Muscle of leg (tissue), 16 donors: ENCODE measurements at places on chromosomes 4 and X.

DNA sequence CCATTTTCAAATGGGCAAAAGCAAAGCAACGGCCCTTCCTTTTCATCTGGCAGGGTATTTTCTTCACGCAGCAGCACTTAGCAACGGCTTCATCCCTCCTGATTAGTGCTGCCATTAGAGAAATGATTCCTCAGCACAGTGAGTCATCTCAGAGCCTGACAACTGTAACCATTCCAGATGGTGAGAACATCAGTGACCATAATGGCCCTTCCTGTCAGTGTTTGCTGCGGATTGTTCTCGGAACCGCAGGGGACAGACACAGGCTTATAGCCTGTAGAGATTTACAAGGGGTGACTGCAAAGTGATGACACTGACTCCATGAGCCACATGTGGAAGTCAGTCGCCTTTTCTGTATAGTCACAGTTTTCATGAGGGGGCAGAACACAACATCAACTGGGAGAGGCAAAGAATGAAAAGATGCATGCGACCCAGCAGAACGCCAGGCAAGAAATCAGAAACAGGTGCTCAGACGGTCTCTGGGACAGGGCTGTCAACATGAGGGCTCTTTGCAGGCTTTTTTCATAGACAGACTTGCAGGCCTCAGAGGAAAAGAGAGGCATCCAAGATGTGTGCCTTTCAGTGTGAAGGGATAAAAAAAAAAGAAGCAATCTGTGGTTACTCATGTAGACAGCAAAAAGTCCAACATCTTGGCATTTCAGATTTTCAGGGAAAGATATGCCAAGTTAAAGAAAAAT, 69.9 kb upstream of the FBXW7 start:
- DNase-seq, result peak; percentile 80

DNA sequence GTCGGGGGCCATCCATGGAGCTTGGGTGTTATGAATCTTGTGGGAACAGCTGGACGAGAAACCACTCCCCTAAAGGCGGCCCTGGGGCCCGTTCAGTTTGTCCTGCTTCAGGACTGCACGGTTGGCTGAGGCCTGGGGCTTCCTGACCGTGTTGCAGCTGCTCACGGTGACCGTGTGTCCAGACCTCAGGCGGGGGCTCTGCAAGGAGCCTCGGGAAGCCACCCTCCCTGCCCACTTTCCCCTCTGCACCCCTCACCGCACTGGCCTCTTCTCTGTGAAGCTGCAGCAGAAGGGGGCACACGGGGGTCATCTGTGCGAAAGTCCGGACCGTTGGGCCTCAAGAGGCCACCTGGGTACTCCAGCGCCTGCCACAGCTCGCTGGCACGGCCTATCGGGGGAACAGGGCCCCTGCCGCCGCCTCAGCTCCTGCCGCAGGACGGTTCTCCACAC, 29.4 kb downstream of the UVSSA start:
- DNase-seq, result no peak

- DNase-seq, result peak; percentile 66
Observed at GRCh38 chr4:121900132-121900983, 30.1 kb upstream of the BBS7 start.

DNA sequence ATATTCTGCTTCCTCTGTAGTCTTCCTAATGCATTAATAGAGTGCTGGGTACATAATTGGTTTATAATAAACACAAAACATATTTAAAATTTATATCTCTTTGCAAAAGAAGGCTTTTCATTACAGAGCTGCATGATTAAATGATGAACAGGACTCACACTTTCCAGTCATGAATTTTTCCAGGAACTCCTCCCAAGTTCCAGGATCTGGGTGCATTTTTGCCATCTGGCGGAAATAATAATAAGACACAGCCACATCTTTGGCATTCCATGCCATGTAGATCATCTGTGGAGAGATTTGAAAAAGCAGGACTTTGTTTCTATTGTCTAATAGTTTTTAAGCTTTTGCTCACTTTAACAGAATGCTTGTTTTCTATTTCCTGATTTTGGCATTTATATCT, 40.2 kb upstream of the SULT1B1 start:
- DNase-seq, result peak; percentile 28

GRCh38 chr4:8855818-8856245, 15.8 kb downstream of the HMX1 start:
- DNase-seq, result no peak

DNA sequence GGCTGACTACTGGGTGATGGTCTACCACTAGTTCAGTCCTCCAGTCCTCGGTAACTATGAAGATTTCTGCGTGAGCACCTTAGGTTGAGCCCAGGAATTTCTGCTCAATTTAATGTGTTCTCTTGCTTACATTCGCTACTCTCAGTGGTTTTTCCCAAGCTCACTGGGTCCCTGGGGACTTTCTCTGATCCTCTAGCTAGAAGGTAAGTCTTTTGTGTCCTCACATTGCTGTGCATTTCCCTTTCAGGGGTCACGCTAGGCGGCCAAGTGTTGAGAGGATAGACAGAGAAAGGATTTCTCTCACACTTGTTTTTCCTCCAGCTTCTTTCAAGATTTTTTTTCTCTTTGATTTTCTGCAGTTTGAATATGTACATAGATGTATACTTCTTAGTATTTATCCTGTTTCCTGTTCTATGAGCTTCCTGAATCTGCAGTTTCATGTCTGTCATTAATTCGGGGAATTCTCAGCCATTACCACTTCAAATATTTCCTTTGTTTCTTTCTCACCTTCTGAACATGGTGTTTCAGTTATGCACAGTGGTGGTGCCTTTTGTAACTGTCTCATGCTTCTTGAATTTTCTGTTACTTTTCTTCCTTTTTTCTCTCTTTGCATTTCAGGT, 17.5 kb downstream of the MAGEA9 start:
- no peak for DNase-seq

GRCh38 chr4:154001193-154001592, 212.3 kb upstream of the SFRP2 start:
- DNase-seq, result peak; percentile 54

DNA sequence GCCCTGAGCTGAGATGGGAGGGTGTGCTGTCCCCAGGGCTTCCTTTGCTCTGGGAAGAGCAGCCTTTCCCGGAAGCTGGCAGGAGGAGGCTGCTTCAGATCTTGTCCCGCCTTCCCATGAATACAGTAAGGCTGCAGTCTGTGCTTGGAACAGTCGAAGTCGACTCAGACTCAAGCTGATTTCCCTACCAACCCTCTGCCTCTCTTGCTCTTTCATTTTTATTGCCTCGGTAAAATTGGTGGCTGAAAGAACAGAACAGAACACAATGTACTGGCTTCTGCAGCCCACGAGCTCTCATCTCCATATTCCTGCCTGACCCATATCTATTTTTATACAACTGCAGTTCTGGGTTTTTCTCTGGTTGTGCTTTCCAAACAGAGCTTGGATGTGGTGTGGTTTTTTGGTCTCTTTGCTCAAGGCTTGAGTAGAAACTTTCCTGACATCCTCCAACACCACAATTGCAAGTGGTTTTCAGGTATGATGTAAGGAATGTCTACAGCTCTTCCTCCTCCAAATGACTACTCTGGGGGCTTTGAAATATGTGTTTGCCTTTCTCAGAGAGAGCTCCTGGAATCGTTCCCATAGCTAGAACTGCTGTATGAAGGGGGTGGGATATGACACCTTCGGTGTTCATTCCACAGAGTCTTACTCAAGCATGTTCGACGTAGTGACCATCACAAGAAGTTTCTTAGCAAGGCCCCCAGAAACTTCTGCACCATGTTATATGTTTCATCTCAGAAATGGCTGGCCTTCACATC, 61.3 kb downstream of the ENPP6 start:
- DNase-seq, result no peak
